Aortic smooth muscle cell (primary cell): ENCODE measurements at places on chromosomes 16 and 17. TPM values are rescaled to one million over a fixed set of nuclear protein-coding genes. Genes with fewer than 3 reads are reported as not detected.

The STAT3 gene
- total RNA-seq, result 104 and 126 TPM in 2 replicates

The ACSM2A gene
- not detected in 2 replicates for total RNA-seq

The TMEM132E gene
- not detected in 2 replicates for total RNA-seq

The GPR139 gene
- not detected in 2 replicates for total RNA-seq

The NHLRC4 gene
- 1.7 and 2.6 TPM in 2 replicates for total RNA-seq
